ENCODE measurements at places on chromosomes 13 and 19. TPM values are rescaled to one million over a fixed set of nuclear protein-coding genes. Genes with fewer than 3 reads are reported as not detected.

GRCh38 chr13:28248080-28248479 lies 109.7 kb downstream of the PAN3 start:
- H3K4me1 ChIP-seq, result no peaks in the 10 kb centered on the region
- no peaks in the 10 kb centered on the region for H3K36me3 ChIP-seq
- no peak overlapping the region for H3K27ac ChIP-seq
- H3K27me3 ChIP-seq, result no peaks in the 10 kb centered on the region
- H3K4me3 ChIP-seq, result no peak overlapping the region
- no peak for DNase-seq

- no peaks in the 10 kb centered on the region for H3K36me3 ChIP-seq
- peaks cover 2% of the 10 kb centered on the region for H3K4me1 ChIP-seq
- H3K27me3 ChIP-seq, result no peaks in the 10 kb centered on the region
- no peak overlapping the region for H3K27ac ChIP-seq
- no peak overlapping the region for H3K4me3 ChIP-seq
- DNase-seq, result no peak
Measured at GRCh38 chr13:79392882-79393563, 13.0 kb downstream of the RBM26 start.

GRCh38 chr13:84865783-84866221 lies 933.4 kb downstream of the SLITRK6 start:
- no peak overlapping the region for H3K4me3 ChIP-seq
- no peaks in the 10 kb centered on the region for H3K36me3 ChIP-seq
- H3K27ac ChIP-seq, result no peak overlapping the region
- DNase-seq, result no peak

DNA sequence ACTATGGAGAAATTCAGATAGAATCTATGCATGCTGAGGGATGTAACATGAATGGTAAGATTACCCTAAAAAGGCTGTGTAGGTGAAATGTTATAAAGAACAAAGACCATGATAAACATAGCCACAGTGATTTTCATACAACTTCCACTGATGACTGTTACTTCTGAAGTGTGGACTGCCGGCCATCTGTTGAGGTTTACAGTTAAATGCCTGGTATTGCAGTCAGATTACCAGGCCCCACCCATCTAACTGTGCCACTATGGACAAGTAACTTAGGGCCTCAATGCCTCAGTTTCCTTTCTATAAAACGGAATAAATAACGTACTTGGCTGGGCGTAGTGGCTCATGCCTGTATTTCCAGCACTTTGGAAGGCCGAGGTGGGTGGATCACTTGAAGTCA lies 395.6 kb downstream of the KLF12 start:
- H3K27ac ChIP-seq, result no peak overlapping the region
- no peak for DNase-seq
- H3K27me3 ChIP-seq, result no peaks in the 10 kb centered on the region
- H3K36me3 ChIP-seq, result no peaks in the 10 kb centered on the region
- peaks cover 4% of the 10 kb centered on the region for H3K4me1 ChIP-seq

The IGFL2 gene
- total RNA-seq, result not detected

The NLRP4 gene
- total RNA-seq, result not detected

The PSG11 gene
- not detected for total RNA-seq
